ENCODE measurements at places on chromosomes 7 and 10.

GRCh38 chr7:116271963-116272886, 61.9 kb downstream of the TES start:
- DNase-seq, result no peak

- DNase-seq, result no peak
Observed at GRCh38 chr7:27950123-27950522, 210.2 kb downstream of the TAX1BP1 start.

DNA sequence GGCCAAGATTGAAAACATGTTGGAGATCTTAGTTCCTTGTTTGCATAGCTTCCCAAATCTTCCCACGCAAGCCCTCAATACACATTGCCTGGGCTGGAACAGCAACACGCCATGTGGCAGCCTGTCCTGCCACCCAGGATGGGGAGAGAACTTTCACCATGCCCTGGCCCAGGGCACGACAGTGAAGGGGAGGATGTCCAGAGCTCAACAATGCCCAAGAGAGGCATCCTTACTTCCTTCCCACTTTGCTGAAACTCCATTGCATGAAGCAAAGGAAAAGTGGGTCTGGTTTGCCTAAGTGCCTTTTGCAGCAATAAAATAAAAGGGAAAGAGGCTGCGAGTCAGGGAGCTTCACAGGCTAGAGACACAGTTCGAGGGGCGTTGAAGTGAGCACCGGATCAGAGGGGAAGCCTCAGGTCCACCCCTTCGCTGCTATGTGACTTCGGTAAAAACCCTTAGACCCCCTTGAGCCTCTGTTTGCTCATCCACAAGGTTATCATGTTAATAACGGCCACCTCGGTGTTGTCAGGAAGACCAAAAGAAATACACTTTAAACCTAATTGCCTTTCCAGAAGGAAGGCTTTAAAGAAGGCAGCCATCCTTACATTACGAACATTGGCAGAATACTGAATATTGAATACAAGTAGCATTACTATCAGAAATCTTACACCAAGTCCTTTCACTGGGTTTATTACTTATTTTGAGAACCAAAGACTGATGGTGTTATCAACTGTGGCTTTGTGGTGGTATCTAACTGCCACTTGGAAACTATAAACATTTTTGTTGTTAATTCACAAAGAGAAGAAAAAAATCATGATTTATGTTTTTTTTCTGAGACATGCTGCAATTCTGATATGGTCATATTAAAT, 133.3 kb downstream of the ICA1 start:
- no peak for DNase-seq

DNA sequence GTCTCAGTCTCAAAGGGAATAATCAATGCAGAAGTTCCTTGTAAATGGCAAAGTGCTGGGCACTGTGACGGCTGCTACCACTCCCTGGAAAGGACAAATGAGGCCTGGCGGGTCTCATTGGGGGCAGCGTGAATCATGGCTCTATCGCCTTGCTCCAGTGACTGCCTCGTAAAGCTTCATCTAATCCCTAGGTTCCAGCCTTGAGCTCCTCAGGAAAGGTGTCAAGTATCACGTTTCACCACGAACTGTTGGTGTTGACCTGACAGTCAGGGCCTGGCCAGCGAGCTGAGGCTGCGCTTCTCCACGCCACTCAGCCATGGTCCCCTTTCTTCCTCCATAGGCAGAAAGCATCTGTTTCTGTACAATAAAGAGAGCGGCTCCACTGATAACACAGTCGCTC, 126.7 kb upstream of the ZNF32 start:
- DNase-seq, result no peak

DNA sequence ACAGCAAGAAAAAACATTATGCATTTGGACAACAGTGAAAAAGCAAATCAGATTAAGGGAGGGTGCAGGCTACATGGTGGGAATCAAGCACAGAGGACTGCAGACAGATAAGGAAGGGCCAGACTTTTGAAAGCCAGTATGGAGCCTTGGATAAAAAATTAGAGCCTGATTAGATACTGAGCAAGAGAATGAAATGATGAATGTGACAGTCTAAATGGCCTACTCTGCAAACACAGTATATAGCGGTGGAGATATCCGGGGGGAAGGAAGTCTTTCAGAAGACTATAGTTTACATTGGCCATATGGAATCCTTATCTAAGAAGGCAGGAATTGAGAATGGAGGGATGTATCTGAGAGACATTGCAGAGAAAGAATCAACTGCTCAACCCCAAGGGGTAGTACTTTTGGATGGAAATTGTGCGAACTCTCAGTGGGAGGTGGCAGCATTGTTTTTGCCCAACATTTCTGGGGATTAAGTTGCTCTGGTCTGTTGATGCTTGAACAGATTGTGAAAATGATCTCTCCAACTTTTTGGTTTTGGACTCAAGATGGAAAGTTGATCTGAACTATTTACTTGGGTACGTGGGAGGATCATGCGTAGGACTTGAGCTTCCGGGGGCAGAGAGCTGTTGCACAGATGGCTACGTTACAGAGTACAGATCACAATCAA, 39.4 kb upstream of the CHCHD3 start:
- DNase-seq, result no peak

- no peak for DNase-seq
Observed at GRCh38 chr7:12066521-12066920, 144.6 kb upstream of the TMEM106B start.

- no peak for DNase-seq
Observed at GRCh38 chr10:89873055-89873454, 171.7 kb downstream of the KIF20B start.

DNA sequence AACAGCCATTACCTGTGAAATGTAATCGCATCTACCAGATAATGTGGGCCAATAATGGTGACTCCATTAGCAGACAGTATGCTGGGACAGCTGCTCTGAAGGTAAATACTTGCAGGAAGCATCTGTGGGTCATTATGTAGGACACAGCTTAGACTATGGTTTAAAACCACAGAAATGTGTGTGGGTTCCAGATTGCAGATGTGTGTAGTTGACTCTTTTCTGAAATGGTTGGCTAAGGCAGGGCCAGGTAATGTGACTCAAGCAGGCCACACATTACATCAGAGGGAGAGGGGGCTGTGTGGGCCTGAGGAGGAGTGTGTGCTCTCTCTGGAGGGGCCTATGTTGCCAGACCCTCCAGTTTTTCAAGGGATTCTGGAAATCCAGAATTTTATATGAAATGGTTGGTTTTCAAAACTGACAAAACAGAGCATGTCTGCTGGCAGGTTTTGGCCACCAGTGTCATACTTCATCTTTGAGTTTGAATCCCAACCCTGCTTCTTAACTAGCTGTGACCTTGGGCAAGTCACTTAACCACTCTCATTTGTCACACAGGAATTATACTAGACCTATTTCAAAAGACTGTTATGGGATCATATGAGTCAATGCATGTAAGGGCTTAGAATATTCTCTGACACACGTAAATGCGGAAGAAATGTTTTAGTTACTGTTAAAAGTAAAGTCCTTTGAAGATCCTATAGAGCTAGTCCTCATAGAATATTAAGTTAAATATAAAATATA, 64.5 kb downstream of the MCMBP start:
- DNase-seq, result peak; percentile 70

DNA sequence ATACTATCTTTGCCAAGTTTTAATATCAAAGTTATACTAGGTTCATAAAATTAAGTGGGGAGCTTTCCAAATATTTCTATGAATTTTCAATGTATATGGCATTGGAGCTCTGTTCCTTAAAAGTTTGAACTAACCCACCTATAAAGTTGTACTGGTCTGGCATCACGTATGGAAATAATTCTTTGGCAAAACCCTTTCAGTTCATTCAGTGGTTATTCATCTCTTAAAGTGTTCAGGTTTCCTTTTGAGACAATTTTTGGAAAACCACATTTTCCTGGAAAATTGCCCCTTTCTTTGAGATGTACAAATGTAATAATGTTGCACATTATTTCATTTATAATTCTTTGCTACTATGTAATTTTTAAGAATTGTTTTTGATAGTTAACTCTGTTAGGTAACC, 62.5 kb upstream of the INPP5A start:
- DNase-seq, result no peak

DNA sequence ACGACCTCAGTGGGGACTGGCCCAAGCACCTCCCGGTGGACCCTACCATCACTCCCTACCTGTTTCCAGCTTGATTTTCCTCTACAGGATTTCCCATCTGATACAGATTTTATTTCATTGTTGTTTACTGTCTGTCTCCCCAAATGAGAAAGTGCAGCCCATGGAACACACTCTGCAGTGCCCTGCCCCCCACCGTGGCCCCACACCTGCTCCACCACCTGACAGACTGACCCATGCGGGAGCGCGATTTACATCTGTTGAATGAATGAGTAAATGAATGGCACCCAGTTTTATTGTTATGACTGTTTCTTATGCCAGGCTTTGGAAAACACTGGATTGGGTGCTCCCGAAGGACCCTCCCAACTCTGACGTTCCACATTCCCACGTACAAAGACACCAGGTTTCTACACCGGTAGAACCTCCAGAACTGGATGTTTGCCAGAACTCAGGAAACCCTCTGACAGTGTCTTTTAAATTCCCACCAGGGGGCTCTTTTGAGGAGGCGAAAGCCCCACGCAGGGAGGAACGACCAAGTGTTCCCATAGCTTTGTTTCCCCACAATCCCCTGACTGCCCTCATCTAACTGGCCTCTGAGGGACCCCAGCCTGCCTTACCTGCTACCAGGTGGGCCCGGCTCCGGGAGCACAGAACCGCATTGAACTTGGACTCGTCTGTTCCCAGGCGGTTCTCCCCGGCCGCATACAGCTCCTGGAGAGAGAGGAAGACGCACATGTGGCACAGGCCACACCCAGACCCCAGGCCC, 29.0 kb downstream of the PLAC9 start:
- peak; percentile 33 for DNase-seq

DNA sequence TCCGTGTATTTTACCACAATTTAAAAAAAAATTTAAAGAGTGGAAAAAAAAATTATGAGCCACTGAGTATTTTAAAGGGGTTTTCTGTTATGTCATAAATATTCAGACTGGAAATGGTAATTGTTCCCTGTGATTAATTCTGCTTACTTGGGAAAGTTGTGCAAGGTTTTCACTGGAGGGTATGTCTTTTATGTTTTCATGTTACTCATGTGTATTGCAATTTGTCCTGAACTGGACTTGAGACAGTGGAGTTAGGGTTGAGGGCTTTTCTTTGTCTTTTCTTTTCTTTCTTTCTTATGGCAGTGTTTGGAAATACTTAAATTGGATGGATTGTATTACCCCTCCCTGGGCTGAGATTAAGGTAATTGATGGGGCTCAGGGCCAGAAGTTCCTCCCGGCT, 257.7 kb downstream of the BAMBI start:
- DNase-seq, result no peak

DNA sequence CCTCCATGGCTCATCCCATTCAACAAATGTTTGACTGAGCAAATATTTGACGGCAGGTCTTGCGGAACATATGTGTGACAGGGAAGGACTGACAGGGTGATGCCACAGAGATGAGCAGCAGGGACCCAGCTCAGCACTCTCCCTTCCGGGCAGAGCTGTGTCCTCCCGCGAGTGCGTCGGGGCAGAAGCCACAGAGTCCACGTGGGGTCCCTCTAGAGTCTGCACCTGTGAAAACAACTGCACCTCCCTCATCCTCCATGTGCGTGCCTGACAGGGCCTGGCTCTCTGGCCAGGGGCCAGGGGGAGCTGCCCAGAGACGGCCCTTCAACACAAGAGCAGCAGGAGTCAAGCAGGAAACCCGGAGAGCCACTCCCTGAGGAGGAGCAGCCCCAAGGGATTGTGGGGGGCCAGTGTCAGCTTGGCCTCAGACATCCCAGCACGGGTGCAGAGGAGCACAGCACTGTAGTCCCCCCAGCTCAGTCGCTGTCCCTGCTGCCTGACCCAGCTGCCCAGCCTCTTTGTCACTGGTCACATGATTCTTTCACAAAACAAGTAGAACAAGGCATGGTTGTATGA, 83.6 kb upstream of the TMEM72 start:
- DNase-seq, result peak; percentile 66

GRCh38 chr10:127762925-127763324, 25.9 kb downstream of the FOXI2 start:
- DNase-seq, result no peak

- DNase-seq, result no peak
Observed at GRCh38 chr10:119235356-119235755, 28.0 kb downstream of the GRK5 start.

GRCh38 chr10:3173171-3173878, 743 bp upstream of the PITRM1 start:
- peak; percentile 97 for DNase-seq

DNA sequence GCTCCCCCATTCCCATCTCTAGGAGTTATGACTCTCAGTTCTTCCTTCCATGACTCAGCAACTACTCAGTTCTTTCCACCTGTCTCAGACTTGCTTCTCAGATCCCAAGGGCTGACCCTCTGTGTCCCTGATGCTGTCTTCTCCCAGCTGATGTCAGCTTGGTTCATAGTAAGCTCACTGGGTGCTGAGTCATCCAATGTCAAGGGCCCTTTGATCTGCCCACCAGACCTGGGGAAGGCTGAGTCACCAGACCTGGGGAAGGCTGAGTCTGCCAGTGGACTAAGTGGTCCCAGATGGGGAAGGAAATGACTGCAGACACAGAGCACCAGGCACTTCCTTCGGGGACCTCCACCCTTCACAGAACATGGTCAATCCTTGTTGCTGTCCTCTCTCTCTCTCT, 76.1 kb upstream of the ZEB1 start:
- peak; percentile 3 for DNase-seq

DNA sequence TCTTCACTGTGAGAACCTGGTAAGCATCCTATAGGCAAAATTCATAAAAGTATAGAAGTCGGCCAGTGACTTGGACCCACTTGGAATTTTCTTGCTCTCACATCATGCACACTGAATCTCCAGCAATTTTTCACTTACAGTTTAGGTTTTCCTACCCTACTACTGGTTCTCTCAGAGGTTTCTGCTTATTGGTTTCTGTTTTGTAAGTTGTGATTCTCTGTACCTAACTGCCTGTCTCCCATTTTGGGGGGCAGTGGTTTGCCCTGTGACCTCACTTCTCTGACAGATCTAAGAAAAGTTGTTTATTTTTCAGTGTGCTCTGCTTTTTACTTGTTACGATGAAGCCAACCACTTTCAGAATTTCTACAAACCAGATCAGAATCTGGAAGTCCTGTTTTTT, 158.1 kb downstream of the CFTR start:
- no peak for DNase-seq

- DNase-seq, result peak; percentile 28
Observed at GRCh38 chr10:118590334-118590733, 5.1 kb downstream of the PRLHR start.

DNA sequence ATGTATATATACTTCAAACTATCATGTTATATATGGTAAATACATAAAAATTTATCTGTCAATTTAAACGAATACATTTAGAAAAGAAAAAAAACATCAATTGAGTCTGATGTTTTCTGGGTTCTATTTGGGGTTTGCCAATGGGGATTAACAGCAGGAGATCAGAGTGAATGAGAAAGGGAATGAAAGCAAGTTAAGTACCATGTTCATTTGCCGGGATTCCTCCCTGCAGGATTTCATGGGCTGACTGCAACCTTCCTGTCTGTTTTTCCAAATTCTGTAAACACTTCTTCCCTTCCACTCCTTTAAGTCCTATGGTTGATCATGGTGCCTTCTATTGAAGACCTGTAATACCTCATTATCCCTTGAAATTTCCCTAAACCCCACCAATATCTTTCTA, 33.9 kb upstream of the SEMA3A start:
- DNase-seq, result no peak

Measured in RPMI8226 (cell line).